ENCODE measurements at places on chromosomes 16 and 17. TPM values are rescaled to one million over a fixed set of nuclear protein-coding genes. Genes with fewer than 3 reads are reported as not detected.

The C16orf92 gene
- not detected for total RNA-seq

The CCL16 gene
- not detected for total RNA-seq

The KRT33B gene
- not detected for total RNA-seq

The RAPGEFL1 gene
- total RNA-seq = 4.5 TPM

The ACE gene
- total RNA-seq = 3.6 TPM

The LGALS3BP gene
- 176 TPM for total RNA-seq

The SLC5A2 gene
- total RNA-seq = 0.17 TPM

The SLFN14 gene
- total RNA-seq = not detected
